ENCODE measurements at places on chromosomes 13 and 19.

DNA sequence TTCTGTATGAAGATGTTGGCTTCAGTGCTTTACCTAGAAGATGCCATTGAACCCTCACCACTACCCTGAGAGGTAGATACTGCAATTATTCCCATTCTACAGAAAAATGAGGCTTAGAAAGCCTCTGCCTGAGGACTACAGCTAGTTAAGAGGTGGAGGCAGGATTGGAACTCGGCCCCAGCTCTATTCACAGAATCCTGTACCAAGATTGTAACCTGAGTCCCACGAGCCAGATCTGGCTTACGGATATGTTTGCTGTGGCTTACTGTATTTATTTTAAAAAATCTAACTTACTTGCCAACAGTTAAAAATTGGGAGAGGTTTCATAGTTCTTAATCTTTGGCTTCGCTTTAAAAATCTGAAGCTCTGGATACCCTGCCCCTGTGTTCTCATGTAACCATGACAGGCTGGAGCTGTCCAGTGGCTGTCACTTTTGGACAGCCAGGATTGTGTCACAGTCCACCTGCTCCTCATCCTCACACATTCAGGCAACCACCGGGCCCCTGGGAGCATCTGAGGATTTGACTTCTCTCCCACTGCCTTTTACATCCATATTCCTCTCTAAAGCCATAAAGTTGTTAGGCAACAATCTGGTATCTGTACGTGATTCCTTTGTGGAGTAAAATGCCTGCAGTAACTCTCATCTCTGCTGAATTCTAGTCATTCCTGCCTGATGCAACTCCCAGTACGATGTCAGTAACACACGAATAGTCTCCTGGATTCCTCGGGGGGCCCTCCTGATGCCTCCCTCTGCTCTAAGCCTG lies 160.8 kb upstream of the SERP2 start:
- peak; percentile 84 for DNase-seq

DNA sequence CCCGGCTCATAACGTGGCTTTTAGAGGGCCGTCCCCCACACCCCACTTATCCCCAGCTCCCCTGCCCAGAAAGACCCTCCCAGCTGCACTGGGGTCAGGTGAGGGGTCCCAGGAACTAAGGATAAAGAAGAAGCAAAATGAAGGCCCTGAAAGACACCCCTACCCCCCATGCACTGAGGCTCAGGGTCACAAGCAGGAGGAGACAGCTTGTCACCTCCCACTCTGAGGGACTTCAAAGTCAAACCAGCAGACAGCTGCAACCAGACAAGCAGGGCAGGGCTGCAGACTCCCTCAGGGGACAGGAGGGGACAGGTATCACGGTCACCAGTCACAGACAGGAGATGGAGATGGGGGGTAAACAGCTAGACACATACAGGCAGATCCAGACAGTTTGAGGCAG lies 6.1 kb upstream of the NANOS3 start:
- no peak for DNase-seq

DNA sequence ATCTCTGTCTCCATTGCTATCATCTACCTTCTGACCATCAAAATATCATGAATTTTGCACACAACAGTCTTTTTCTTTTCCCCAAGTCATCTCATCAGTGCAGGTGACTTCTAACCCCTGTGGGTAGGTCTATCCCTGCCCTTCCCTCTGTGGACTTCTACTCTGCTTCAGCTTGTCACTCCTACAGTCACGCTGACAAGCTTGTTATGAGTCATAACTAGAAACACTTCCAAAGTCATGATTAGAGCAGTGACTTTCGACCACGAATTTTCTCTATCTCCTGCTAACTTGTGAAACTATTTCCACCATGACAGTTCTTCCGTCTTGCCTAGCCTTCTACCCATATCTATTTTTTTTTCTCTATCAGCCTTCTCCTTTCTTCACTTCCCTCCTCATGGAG lies 343.7 kb upstream of the ARGLU1 start:
- no peak for DNase-seq

- DNase-seq: no peak
These were observed 40.5 kb upstream of the CNMD start for GRCh38 chr13:52780092-52780491.

- no peak for DNase-seq
These were observed 72.5 kb downstream of the FREM2 start for GRCh38 chr13:38759390-38759789.

DNA sequence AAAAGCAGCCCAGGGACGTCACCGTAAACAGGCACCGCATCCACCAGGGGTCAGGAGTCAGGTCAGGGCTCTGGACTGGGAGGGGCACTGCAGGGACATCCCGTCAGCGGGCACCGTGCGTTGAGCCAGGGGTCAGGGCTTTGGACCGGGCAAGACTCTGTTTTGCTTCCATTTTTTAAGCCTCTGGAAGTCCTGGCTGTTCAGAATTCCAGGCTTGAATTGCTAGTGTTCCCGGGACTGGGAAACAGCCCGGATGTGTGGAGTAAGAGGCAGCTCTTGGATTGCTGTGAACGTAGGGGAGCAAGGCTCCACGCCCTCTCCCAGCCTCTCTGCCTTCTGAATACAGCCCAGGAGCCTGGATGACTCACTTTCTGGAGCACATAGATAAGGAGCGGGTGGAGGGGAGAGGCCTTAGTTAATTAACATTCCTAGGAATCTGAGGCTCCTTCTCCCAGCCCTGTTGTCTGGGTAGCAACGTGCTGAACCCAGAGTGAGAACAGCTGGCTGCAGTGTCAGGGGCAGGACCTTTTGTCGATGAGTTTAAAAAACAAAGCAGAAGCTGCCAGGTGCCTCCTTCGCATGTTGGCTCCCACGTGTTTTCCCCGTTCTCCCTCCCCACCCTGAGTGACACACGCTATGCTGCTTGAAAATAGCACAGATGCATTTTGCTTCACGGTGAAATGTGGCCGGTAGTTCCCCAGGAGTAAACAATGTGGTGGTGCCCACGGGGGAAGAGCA lies 21.9 kb downstream of the ATP11A start:
- DNase-seq: peak; percentile 98

GRCh38 chr13:75285310-75285709 lies 196.7 kb downstream of the TBC1D4 start:
- no peak for DNase-seq

DNA sequence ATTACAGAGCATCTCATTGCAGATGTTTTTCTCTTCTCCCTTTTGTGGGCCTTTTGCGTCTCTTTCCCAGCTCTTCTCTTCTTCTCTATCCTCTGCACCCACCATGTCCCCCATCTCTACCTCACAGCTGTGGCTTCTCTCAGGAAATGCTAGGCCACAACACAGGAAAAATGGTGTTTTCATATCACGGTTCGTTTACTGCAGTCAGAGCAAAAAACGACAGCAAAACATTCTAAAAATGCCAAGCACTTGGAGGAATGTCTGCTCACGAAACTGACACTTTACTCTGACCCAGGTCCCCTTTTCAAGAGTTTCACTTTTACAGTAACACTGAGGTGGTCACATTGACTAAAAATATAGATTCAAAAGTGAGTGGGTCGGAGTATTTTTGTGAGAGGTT lies 152.2 kb downstream of the DCT start:
- no peak for DNase-seq

DNA sequence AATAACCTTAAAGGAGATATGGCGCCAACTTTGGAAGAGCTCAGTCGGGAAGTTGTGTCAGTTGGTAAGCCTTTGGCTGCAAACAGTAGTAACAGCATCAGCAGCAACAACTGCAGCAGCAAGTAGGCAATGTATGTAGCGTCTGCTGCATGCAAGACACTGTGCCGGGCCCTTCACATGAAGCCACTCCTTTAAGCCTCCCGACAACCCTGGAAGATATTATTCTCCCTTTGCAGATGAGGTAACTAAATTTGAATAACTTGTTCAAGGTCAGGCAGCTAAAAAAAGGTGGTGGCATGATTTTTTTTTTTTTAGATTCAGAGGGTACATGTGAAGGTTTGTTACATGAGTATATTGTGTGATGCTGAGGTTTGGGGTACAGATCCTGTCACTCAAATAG lies 19.7 kb downstream of the SIPA1L3 start:
- DNase-seq: no peak

DNA sequence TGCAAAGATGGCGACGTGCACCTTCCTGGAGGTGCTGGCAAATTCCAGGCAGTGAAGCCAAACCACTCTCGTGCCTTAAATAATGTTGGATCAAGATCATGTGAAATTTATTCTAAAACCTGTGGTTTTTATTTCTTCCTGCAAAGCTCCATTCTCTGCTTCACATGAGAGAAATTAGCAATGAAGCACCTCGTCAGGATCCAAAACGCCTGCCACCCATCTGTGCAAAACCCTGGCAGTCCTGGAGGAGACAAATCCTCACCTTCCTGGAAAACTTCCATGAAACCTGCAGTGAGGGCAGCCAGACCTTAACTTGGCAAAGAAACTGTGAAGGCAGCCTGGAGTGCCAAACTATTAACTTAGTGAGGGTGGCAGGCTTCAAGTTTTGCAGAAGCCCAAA lies 47.6 kb downstream of the CHST8 start:
- DNase-seq: no peak

DNA sequence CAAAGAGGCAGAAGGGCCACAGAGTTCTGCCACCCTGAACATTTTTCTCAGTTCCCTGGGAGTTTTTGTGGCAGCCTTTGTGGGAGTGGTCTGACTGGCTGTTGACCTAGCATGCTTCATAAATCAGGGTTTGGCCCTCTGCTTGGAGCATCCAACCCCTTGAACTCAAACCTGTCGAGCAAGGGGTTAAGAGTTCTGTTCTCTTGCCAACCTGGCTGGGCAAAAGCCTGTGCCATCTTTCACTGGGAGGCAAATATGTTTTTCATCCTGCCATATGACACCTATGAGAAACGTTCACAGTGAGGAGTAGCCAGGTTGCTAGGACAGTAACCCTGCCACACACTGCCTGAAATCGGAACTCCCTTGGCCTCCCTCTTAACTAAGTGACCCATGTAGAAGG lies 7.7 kb upstream of the TEX26 start:
- no peak for DNase-seq

- DNase-seq: no peak
These were observed 361.0 kb downstream of the FGF14 start for GRCh38 chr13:102040812-102041211.

- DNase-seq: peak; percentile 82
These were observed 64.2 kb upstream of the GTF2F2 start for GRCh38 chr13:45055902-45056648.

- DNase-seq: no peak
These were observed 45.8 kb downstream of the TNFSF13B start for GRCh38 chr13:108315273-108315672.

- DNase-seq: no peak
These were observed 571.6 kb downstream of the UQCRFS1 start for GRCh38 chr19:28641395-28641794.

Measured in AG10803 (cell line).